ENCODE measurements at places on chromosomes 6 and 20.

GRCh38 chr6:18166312-18167036 lies 11.3 kb downstream of the KDM1B start:
- DNase-seq = no peak

GRCh38 chr6:40957616-40958492 lies 81.2 kb downstream of the UNC5CL start:
- no peak for DNase-seq

GRCh38 chr6:138963119-138963518 lies 24.9 kb downstream of the REPS1 start:
- DNase-seq = no peak

DNA sequence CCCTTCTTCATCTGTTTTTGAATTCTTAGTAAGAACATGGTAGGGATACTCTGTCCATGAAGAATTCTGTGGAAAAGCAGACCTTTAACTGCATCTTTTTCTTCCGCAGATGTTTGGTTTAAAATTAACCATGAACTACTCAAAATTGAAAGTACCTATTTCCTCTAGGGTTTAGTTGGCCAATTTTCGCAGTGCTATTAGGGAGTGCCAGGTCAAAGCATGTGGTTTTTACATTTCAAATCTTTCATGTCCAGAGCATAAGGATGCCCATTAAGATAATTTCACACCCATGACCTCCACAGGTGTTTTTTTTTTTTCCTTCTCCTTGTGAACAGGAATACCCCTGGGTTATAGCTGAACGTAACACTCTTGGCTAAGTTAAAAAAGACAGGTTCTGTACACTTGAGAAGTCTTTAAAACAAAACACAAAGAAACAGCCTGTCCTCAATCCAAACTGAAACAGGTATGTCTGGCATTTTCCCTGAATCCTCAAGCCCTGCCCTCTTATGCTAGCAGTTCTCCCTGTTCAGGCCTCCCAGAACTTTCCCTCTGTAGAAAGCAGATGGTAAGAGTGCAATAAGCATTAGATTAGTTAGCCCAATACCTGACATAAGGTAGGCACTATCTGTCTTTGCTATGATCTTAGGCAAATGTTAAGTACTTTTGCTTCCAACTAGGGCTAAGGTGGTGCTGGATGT lies 67.1 kb downstream of the ELOVL5 start:
- DNase-seq = no peak
